ENCODE measurements at places on chromosomes 1 and 21.
A peak's percentile ranks its signal among the peaks of the same experiment; 100 is the strongest.

DNA sequence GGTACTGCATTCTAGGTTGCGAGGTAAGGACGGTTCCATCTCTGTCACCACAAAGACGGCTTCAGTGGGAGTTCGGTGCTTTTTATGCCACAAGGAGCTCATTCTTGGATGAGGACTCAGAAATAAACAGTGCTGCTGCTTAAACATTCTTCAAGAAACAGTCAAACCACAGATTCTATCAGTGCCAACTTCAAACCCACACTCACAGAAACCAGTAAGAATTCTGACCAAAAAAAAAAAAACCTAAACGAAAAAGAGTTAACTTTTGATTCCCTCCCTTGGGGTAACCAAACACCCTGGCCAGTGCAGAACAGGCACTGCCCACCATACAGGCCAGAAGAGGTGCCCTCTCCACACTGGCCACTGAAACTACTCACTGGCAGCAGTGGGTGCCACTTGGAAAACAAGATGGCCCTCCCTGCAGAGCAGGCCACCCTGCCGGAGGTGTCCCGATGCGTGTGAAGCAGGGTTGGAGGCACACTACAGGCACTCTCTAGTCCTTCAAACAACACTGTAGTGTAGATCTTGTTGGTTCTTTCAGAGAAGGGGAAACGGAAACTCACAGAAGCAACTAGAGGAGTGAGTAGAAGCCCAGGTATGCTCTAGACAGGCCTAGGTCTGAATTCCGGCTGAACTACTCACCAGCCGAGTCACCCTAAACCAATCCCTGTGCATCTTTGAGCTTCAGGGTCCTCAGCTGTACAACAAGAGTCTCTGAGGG is 87.3 kb upstream of the TLR5 start:
- peak; percentile 63 for DNase-seq

- no peak for DNase-seq
Observed at GRCh38 chr1:91120936-91121335, 99.1 kb upstream of the ZNF644 start.

- no peak for DNase-seq
Observed at GRCh38 chr1:218933513-218933912, 240.2 kb upstream of the LYPLAL1 start.

DNA sequence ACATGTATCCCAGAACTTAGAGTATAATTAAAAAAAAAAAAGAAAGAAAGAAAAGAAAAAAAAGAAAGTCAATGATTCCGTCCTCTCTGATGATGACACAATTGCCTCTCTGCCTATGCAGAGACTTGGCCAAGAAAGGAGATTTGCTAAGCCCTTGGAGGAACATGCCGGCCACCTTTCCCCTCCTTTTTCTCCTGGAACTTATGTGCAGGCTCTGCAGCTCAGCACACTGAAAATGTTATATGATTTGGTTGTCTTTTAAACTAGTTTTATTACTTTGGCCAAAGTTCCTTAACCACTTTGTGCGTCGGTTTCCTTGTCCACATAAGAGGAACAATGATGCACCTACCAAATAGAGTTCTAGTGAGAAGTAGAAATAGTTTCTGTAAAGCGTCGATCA is 111.4 kb upstream of the ZNF644 start:
- DNase-seq = no peak

DNA sequence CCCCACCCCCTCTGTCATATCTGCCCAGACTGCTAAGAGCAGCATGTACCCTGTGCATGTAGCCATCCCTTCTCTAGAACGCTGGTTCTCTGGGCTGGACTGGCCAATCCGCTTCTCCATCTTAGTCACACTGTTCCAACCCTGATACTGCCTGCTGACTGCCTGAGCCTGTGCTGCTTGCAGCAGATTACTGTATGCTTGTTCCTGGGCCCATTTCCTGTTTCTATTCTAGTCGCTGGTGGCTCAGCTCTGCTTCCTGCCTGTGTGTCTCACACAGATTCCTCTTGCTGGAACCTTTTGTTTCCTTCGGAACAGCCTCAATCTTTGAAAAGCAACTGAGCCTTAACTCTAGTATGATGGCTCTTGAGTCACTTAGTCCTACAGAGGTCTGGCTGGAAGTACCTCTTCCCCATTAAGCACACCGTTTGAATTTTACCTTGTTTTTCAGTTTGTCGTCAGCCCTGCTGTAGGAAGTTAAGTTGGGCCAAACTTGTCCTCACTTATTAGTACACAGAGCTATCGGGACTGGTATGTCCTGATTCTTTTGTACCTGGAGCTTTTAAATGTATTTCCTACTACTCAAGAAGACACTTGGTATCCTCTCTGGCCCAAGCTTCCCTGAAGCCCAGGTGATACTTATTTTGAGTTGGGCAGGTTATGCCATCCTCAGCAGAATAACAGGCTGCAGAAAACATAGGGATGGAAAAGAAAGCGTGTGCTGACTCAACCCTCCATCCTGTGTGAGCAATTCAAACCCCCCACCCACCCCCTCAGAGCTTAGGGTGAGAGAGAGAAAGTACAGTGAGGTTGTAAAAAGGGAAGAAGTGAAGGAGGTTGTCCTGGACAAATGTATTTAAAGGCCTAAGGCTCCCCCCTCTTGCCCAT is 43.4 kb upstream of the PIGV start:
- DNase-seq = peak; percentile 92

DNA sequence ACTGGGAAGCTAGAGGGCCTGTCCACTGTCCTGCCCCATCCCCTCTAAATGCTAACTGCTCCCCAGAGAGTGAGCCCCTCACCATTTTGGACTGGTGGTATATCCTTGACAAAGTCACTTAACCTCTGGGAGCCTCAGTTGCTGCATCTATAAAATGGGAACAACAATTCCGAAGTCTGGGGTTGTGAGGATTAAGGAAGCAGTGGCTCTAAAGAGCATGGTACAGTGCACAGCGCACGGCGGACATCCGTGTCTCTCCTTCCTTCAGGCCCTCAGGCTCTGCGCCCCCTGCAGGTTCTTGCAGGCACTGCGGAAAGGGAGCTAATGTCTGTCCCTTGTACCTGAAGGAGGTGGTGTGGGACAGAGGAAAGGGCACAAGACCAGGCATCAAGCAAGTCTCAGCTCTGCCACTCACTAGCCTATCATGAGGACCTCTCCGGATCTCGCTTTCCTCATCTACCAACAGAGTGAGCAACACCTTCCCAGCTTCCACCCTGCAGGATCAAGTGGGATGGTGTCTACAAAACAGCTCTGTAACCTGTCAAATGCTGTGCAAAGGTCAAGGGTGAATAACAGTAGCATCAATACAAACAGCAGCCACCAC is 20.1 kb downstream of the ECE1 start:
- DNase-seq = peak; percentile 69

All from choroid plexus epithelial cell (primary cell).